ENCODE measurements at places on chromosomes 5 and 9.

GRCh38 chr9:4020038-4020754 is 279.7 kb downstream of the GLIS3 start:
- DNase-seq: no peak

DNA sequence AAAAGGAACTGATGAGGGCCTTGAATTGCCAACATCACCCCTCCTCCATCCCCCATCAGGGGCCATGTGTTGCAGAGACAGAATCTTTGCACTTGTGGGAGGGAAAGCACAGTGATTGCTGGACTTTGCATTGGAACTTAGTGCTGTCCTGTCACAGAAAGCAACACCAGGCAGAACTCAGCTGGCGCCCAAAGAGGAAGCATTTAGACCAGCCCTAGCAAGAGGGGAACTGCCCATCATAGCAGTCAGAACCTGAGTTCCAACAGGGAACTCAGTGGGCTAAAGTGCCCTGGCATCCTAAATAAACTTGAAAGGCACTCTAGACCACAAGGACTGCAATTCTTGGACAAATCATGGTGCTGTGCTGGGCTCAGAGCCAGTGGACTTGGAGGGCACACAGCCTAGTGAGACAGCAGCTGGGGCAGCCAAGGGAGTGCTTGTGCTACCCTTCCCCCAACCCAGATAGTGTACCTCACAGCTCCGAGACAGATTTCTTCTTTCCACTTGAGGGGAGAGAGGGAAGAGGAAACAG is 128.1 kb downstream of the ACTL7B start:
- DNase-seq: no peak

DNA sequence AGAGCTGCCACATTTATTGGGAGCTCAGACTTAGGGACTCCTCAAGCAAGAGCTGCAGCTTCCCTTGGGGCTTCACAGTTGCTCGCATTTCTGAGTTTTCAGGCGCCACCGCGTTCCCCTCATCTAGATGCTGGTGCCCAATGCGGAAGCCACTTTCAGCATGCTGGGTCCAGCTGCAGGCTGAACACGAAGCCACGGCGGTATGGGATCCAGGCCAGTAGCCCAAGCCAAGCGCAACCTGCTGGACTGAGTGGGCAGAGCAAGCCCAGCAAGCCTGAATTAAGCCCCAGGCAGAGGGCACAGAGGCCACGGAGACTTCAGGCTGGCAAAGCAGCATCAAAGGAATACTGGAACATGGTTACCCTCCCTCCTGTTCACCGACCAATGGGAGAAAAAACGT is 391.5 kb downstream of the HTR1A start:
- no peak for DNase-seq

GRCh38 chr9:95910023-95910707 is 34.7 kb downstream of the ERCC6L2 start:
- no peak for DNase-seq

DNA sequence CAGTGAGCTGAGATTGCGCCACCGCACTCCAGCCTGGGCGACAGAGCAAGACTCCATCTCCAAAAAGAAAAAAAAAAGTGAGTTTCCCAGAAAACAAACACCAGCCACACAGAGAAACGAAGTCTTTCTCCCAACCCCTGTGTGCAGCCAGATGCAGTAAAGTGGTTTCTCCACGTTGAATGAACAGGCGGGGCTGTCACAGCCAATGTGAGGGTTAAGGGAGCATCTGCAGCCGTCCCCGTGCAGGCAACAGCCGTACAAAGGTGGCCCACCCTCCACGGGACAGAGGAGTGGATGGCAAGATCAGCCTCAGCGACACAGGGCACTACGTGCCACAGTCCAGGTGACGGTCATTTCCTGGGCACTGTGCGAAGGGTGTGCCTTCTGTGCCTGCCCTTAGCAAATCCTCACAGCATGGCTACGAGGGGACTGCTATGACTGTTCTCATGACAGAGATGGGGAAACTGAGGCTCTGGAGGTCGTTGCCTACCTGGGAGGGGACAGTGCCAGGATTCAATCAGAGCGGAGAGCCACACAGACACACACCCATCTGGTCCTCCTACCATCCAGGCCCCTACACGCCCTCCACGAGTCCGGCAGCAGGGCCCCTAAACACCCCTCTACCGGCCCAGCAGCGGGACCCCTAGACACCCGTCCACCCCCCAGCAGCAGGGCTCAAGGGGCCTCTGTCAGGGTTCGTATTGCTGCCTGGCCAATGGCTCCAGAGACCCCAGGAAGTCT is 2.3 kb downstream of the VAV2 start:
- no peak for DNase-seq

GRCh38 chr5:135492319-135492626 is 40.1 kb upstream of the TIFAB start:
- DNase-seq: no peak

DNA sequence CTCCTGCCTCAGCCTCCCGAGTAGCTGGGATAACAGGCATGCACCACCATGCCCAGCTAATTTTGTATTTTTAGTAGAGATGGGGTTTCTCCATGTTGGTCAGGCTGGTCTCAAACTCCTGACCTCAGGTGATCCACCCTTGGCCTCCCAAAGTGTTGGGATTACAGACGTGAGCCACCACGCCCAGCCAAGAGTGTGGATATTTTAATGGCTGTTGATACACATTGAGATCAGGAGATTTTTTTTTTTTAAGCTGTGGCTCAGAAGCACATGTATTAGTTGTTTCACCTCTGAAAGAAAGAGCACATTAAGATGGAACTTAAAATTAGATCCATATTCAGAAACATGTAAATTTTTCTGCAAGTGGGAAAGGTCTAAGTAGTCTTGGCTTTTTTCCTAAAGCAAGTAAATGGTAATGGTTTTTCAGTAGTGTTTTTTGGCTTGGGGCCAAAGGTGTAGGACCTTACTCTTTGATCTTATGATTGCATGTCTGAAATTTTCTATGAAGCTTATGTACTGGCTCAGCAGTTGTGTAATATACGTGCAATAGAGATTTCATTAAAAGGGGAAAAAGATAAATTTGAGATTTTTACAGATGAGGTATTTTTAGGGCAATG is 9.9 kb downstream of the RBM27 start:
- no peak for DNase-seq

GRCh38 chr5:111511831-111512374 is 432 bp downstream of the STARD4 start:
- no peak for DNase-seq

DNA sequence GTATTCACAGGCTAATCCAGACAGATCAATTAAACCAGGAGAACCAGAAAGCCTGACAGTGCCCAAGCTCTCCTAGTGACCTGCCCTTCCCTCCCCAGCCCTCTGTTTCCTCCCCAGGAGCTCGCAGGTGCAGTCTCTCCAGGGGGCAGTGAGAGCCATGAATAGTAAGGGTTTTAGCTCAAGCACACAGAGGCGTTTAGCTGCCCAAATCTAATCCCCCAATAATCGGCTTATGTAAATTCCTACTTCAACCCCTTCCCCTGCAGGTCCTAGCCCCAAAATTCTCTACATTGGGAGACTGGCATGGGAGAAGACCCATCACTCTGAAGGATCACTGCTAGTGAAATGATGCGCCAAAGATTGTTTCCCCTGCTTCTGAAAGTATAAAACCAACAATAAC is 10.5 kb upstream of the TAL2 start:
- DNase-seq: no peak

- DNase-seq: no peak
Observed at GRCh38 chr5:58224661-58225060, 235.2 kb downstream of the PLK2 start.

DNA sequence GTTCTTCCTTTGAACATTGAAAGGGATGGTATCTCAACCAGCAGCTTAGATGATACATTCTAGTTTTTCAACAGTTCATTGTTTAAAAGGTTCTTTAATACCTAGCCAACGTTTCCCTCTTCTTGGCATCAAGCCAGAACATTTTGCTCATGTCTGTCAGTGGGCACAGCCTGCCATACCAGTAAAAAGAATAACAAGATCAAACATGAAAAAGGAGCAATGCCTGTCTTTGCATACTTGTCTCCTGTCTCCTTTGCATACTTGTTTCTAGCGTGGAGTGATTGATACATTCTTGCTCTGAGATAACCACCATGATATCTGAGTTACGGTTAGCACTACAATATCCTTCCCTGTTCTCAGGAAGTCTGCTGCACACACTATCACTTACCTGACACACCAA is 248.6 kb upstream of the DAPK1 start:
- DNase-seq: no peak

DNA sequence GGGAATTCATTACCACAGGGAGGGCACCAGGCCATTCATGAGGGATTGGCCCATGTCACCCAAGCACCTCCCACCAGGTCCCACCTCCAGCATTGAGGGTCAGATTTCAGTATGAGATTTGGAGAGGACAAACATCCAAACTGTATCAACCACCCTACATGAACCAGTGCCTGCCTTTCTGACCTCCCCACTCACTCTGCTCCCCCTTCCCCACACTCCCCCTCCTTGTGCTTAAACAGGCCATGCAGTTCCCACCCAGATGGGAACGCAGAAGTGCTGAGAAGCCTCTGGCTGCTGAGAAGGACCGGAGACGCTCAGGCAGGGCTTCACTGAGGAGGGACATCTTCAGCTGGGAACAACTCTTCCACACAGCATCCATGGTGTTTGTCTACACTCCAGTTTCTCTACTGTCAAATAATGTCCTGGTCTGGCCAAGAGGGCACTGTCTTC is 30.0 kb upstream of the ADAMTS2 start:
- no peak for DNase-seq

DNA sequence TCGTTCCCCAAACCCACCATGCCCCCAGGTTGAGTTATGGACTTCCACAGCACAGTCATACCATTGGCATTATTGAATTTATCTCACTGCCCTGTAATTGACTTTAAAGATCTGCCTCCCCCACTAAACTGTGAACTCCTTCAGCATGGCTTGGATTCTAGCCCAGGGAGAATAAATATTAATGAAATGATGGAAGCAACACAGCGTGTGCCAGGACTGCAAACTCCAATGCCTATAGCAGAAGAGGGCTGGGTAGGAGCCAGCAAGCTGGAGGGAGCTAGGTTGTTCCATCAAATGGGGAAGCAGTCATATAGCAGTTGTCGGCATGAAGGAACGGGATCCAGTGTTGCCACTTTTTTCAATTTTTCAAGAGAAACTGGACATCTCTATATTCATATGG is 69.0 kb upstream of the MSX2 start:
- DNase-seq: no peak

GRCh38 chr9:588981-589380 is 252.5 kb upstream of the DMRT1 start:
- DNase-seq: no peak

GRCh38 chr5:57277085-57277484 is 103.2 kb downstream of the GPBP1 start:
- no peak for DNase-seq

DNA sequence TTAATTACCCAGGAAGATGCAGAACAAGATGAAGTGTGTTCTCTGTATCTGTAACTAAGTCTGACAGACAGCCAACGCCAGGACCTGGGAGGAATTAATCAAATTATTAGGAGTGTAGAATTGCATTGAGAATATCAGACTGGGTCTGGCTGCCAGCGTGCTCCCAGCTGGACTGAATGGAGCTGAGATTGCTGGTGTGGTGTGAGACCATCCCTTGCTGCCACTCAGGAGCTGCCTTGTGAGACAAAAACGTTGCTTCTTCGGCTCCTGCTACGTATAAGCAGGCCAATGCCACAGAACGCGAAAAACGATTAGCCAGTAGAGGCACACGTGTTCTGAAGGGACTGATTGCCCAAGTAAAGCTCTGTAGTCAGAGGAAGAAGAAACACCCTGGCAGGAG is 66.8 kb downstream of the AMBP start:
- no peak for DNase-seq

GRCh38 chr9:6869081-6869948 is 111.5 kb downstream of the KDM4C start:
- no peak for DNase-seq

DNA sequence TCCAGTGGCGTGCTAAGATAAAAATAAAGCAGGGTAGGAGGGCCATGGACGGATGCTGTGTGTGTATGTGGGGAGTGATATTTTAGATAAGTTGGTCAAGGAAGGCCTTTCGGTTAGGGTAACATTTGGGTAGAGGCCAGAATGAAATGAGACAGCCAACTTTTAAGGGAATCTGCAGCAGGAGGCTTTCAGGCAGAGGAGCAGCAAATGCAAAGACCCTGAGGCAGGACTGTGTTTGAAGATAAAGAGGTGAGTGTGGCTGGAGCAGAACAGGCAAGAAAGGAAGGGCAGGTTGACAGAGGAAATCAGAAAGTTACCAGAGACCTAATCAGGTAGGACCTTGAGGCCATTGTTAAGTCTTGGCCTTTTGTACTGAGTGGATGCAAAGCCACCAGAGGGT is 106.2 kb downstream of the MAST4 start:
- no peak for DNase-seq

GRCh38 chr5:95941756-95942155 is 19.9 kb downstream of the ELL2 start:
- no peak for DNase-seq

DNA sequence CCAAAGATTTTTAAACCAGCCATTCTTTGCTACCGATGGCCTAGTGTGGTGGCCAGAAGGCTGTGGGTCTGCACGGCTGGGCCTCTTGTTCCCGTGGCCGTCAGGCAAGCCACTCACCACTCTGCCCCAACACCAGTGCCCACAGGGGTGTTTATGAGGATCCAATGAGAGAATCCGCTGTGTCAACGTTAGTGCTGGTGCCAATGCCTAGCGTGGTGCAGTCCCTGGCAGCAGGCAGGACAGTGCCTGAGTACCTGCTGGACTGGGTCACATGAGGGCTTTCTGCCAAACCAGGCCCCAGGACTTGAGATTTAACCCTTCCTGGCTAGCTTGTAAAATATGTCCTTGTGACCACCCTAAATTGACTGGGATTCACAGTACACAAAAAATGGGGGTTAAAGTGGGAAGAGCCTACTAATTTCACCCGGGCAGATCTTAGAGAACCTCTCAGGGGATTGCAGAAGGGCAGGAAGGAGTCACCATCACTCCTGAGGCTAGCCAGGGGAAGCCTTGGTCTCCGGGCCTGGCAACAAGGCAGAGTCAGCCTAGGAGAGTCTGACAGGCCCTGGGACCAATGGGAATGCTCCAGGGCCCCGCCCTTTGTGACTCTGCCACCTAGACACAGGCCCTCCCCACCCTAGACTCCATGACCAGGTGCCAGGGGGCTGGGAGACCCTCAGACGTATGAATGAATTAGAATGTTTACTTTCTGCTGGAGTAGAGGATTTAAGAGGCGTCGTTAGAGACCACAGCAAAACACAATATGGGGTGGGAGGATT is 63.2 kb upstream of the FSTL4 start:
- DNase-seq: no peak

GRCh38 chr5:41012318-41012717 is 58.8 kb downstream of the MROH2B start:
- DNase-seq: no peak

DNA sequence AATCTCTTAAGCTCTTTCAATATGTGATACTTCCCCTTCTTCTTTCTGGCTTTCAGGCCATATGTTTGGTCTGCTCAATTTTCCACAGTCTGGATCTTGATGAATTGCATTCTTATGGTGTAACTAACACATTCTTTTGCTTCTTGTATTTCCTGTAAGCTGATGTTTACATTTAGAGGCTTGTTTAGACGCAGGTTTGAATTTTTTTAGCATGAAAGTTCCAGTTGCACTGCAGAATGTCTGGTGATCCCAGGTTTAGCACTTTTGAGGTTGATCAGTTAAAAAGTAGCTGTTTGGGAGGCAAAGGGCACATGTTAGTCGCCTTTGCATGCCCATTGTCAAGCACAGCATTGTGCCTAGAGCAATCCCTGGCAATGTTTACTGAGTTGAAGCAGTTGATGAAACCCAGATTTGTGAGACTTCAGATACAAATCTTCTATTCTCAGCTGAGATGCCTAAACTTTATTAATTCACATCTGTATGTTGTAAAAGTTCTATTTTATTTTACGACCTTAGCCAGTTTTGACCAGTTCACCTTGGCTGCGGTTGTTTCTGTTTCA is 59.6 kb upstream of the SPATA31C2 start:
- no peak for DNase-seq
